ENCODE measurements at places on chromosomes 3 and 15.

GRCh38 chr15:54514601-54515000, 536.4 kb downstream of the UNC13C start:
- DNase-seq: no peak

DNA sequence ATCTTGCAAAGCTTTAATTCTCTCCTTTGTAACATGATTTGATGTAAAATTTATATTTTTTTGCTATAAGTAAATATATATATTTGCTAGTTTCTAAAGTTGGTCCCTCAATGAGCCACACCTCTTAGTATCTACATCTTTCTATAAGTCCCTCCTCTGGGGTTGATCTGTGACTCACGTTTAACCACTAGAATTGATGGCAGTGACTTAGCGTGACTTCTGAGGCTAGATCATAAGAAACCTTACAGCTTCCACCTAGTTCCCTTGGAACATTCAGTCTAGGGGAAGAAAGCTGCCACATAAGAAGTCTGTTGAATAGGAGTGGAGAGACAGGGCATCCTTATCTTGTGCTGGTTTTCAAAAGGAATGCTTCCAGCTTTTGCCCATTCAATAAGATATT, 56.6 kb upstream of the TNIK start:
- no peak for DNase-seq

DNA sequence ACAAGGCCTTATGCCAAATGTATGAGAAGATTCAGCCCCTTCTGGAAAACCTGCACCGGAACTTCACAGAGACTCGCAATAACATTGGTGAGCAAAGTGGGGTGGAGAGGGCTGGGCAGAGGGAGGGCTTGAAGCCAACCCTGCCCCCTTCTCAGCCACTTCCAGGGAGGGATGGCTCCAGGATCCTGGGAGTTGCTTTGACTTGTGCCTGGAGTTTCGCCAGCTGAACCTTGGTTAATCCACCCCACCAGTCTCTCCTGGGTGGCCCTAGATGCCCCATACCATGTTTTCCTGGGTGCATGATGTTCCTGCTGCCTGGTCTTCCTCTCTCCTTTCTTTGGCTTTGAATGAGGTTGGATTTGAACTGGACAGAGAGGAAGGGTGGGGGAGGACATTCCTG, 10.8 kb downstream of the TBC1D21 start:
- DNase-seq: no peak

DNA sequence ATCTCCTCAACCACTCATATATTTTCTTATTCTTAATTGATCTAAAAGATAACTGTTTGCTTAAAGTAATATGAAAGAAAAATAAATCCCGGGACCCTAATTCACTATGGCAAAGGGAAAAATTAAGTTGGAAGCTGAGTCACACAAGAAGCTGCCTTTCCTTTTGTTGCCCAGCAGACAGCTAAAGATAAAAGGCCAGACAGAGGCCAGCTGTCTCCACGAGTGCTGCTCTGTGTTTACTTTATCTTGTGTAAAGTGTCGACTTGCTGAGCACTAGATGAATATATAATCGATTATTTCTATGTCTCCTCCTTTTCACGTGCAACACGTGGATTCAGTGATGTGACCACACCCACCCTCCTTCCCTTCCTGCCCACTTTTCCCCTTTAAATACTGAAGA, 52.8 kb upstream of the NSMCE3 start:
- DNase-seq: no peak

- DNase-seq: no peak
These were observed 253 bp downstream of the IFT80 start for GRCh38 chr3:160398820-160399124.

DNA sequence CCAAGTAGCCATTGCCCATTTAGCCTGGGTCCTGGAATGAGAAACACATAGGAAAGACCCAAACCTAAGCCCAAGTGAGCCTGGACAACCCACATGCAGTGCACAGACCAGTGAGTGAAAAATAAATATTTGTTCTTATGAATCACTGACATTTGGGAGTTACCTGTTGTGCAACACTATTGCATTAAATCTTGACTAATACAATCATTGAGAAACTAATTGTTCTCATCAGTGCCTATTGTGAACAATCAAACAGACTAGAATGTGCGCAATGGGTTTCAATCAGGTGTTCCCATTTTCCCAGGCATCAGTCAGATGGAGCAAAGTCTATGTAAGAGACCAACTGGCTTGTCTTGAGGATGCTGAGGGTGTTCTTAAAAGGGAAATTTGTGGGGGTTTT, 54.7 kb upstream of the CNOT10 start:
- no peak for DNase-seq

GRCh38 chr3:40827226-40827625, 302.5 kb downstream of the ZNF621 start:
- DNase-seq: no peak

GRCh38 chr3:170240671-170241070, 18.4 kb downstream of the PRKCI start:
- no peak for DNase-seq

DNA sequence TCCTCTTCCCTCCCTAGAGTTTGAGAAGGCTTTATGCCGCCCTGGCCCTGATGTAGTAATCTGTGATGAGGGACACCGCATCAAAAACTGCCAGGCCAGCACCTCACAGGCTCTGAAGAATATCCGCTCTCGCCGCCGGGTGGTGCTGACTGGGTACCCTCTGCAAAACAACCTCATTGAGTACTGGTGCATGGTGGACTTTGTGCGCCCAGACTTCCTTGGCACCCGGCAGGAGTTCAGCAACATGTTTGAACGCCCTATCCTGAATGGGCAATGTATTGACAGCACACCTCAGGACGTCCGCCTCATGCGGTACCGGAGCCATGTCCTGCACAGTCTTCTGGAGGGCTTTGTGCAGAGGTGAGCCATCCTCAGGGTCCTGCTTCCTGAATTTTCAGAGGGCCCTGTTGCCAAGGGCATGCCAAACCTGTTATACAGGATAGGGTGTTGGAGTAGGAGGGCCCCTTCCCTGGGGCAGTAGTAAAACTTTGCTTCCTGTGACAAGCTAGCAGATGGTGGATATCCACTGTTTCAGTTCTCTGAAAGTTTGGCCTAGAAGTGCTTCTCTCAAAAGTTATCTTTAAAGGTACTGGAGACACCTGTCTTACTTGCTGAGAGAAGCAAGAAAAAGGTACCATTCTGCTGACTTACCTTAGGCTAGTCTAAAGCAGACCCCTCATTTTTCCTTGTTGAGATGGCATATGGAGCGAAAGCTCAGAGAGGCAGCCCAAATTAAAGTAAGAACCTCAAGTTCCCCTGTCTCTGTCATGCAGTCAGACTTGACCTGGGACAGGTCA, 33.7 kb upstream of the TEX264 start:
- DNase-seq: no peak

DNA sequence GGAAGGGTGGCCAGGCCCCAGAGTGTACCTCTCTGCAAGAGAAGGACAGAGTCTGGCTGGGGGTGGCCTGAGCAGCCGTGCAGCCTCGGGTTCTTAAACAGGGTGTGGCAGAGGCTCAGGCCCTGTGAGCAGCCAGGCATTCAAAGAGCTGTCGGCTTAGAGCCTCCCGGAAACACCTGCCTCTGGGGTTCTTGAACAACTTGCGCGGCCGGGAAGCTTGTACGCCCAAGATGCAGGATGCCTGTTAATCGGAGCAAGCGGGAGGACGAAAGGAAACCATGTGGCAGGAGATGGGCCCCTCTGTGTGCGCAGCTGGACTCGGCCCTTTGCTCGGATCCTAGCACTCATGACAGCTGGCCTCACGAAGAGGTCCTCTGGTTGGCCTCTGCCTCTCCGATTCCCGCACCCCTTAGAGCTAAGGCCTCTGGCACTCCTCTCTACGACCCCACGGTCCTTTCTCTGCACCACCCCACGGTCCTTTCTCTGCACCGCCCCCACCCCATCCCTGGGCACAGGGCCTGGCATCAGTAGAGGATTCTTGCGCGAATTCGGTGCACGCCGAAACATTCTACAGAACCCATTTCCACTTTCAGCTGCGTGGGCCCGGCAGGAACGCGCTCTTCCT, 23.9 kb upstream of the TXNRD3 start:
- no peak for DNase-seq

GRCh38 chr3:63912768-63913588, 795 bp upstream of the SCAANT1 start:
- DNase-seq: peak; percentile 28

GRCh38 chr3:21944251-21944650, 193.2 kb upstream of the ZNF385D start:
- no peak for DNase-seq

GRCh38 chr3:11904157-11904556, 57.5 kb upstream of the TAMM41 start:
- DNase-seq: no peak

DNA sequence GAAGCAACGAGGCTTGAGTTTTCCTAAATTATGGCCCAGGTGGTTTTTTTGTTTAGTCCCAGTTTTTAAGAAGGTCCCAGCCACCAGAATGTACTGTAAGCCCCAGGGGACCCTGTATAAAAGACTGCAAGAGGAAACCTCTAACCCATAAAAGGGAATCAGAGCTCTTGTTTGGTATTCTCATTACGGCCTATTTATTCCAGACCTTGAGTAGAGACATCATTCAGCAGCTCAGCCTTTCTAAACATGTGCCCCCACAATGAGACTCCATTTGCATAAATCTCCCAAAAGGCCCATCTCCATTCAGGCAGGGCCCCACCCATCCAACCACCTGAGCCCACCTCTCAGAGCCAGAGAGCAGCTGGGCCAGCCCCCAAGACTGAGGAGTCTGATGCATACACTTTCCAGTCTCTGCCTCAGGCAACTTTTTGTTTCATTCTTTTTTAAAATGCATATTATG, 25.7 kb downstream of the ZDHHC3 start:
- no peak for DNase-seq

DNA sequence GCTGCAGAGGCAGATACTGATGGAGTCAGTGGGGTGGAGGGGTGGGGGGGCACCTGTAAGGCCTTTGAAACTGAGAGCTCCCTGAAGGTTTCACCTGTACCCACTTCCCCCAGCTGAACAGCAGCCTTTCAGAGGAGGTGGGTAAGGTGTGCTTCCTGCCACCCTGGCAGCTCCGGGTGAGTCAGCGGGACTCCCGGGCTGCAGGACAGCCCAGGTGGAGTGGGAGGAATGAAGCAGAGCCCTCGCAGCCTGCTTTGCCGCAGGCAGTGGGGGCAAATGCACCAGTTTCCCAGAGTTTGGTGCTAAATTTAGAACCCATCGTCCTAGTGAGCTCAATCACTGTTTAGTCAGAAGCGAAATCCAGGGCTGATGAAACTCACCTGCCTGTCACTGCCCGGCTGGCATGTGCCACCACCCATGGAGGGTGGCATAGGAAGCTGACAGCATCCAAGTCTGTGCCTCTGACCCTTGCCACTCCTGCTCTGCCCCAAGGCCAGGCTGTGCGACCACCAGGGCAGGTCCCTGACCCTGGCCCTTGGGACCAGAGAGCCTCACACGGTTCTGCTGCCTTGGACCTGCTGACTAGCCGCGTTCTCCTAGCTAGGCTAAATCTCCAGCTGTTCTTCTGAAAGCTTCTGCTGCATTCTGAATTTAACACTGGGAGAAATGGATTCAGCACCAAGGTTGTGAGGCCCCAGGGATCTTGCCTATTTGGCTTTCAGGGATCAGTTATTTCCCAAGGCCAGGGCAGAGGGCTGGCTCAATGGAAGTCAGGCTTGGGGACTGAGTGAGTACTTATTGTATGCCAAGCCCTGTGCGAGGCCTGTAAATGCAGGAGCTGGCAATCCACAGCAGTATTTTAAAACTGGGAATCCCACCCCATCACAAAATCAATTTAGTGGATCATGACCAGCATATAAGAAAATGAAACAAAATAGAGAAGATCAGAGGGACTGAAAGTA, 67.3 kb upstream of the RASGRF1 start:
- DNase-seq: no peak

GRCh38 chr3:121918779-121919483, 24.7 kb downstream of the SLC15A2 start:
- no peak for DNase-seq

GRCh38 chr3:26279091-26279490, 343.5 kb upstream of the LRRC3B start:
- DNase-seq: no peak

- DNase-seq: no peak
These were observed 3.3 kb downstream of the PDCD10 start for GRCh38 chr3:167731393-167731792.

DNA sequence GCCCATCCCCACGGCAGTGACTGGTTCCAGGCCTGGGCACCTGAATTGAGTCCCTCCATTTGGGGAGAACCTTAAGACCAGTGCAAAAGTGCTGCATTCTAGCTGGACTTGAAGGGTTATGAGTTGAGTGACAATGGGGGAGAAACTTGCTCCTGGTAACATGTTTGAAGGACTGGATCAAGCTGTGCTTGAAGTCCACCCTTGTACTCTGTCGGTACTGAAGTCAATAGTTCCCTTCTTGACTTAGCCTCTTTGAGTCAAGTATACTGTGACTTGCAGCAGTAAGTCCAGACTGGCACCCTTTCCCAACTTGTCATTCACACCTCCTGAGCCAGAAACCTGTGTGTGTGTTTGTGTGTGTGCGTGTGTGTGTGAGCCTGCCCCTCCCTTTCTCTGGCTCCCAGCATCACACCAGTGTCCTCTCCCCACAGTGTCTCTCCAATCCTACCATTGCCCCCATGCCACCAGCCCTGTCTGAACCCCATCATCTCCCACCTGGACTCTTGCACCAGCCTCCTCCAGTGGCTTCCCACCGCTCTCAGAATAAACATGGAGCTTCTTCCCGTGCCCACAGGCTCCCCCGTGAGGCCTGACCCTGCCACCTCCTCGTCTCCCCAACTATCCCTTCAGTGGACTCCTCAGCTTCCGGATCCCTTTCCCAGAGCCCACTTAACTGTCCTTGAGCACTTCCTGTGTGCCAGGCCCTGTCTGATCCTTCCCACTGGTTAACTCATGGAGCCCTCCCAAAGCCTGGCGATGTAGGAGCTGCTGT, 10.2 kb upstream of the FBLN2 start:
- DNase-seq: no peak

DNA sequence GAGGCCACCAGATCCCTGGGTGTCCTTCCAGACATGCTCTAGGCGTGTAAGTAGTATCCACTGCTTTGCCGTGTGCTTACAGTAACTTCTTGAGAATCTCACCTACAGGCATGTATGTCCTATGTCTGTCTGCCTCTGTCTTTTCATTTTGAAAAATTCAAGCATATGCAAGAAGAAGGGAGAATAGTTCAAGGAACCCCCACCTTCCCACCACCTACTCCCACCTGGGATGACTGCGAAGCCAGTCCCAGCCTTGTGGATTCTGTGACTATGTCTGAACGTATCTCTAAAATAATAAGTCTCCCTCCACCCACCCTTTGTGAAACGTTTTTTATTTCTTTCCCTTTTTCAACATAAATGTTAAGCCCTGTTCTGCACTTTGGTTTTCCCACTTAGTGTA, 15.0 kb downstream of the CHST13 start:
- no peak for DNase-seq

Measured in stimulated activated CD8-positive, alpha-beta memory T cell treated with anti-CD3 and anti-CD28 coated beads, Interleukin-15, amount 100 ng/mL, for 4 hours (primary cell).